ENCODE measurements at places on chromosomes 2 and 18.

GRCh38 chr2:11812466-11813248 lies 66.2 kb downstream of the LPIN1 start:
- no peak for DNase-seq

DNA sequence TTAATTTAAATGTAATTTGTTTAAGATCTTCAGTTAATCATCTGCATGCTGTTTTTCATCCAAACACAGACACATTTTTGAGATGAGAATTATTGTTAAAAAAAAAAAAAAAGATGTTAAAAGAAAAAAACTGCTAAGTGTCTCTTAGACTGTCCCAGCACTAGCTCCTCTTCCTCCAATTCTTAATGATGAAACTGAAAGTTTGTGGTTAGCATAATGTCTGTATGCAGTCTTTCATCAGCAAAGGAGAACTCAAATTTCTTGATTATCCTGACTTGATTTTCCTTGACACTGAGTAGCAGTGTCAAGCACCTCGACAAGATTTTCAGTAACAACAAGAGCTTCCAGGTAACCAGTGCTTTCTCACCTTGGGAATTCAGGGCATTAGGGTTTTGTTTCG lies 274.4 kb downstream of the LRRTM1 start:
- no peak for DNase-seq

DNA sequence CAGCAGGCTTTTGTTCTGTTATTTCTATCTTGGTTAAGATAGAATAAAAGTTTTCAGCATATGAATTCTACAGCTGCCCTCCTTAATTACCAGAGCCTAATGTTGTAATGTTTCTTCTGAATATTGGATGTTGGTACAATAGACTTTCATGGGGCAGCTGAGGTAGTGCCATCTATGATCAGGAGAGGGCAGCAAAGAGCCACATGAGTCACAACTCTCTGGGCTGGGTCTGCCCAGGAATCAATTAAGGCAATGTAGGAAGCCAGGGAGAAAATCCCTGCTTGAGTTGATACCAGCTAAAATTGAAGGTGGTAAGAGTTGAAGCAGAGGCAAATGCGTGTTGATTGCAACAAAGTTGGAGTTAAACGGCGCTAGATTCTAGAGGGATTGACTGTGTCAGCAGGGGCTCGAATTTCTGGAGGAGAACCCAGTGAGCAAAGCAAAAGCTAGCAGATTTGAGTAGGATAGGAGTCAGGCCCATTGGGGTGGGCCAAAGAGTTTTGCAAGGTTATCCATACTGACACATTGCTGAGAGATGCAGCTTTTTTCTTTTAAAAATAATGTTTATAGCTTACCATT lies 10.6 kb upstream of the MC5R start:
- DNase-seq, result peak; percentile 32

GRCh38 chr18:56570978-56571377 lies 67.4 kb downstream of the TXNL1 start:
- no peak for DNase-seq

GRCh38 chr2:39435741-39436591 lies 1.1 kb downstream of the MAP4K3 start:
- DNase-seq, result no peak

GRCh38 chr2:109364217-109364616 lies 235.2 kb downstream of the SH3RF3 start:
- no peak for DNase-seq

DNA sequence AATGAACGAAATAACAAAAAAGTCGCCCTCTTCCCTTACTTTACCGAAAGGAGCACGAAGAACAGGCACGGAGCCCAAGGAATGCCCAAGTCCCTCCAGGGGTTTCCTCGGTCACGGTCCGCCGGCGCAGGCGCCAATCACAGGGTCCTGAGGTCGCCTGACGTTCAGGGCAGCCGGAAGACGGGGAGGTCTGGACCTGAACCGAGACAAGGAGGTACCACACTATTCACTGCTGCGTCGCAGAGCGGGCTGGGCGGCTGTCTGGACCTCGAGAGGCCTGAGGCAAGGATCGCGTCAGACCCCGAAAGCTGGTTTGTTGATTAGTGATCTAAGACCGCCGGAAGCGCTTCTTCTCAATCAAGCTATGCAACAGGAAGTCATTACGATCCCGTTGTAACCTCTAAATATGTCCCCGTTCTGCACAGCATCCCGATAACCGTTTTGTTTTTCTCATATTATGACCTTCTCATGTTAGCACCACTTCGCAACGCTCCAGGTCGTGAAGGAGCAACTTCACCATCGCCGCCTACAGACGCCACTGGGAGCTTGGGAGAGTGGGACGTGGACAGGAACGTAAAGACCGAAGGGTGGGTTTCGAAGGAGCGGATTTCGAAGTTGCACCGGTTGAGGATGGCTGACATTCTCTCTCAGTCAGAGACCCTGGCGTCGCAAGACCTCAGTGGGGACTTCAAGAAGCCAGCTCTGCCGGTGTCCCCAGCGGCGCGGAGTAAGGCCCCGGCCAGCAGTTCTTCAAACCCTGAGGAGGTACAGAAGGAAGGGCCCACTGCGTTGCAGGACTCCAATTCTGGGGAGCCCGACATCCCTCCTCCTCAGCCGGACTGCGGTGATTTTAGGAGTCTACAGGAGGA lies at the start of the genes SLC4A1AP and SUPT7L:
SLC4A1AP (plus strand) TSS at position 605 of the 869 bp plus-strand sequence; CDS start at position 631, 26 bp downstream.
SUPT7L (minus strand) TSS at position 330 of the 869 bp plus-strand sequence. CDS start 1,422 bp downstream, outside the sequence.
- DNase-seq, result peak; percentile 74

- no peak for DNase-seq
Measured at GRCh38 chr2:27832396-27832795, 57.8 kb downstream of the RBKS start.

DNA sequence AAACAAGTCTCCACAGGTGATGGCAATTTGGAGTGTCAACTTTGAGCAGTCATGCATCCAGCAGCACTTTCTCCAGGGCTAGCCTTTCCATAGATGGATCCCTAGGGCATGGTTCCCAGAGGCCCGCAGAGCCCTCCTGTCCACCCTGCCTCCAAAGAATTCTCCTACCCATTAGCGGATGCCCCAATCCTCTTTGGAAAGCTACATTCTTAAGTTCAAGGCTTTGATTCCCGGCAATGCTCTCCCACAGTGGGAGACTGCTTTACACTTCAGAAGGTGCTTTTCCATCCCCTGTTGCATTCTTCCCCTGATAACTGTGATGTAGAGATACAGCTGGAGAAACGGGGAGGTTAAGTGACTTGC lies 61.3 kb downstream of the ACAA2 start:
- no peak for DNase-seq

- DNase-seq, result no peak
Measured at GRCh38 chr2:231655488-231655887, 52.8 kb upstream of the PTMA start.

DNA sequence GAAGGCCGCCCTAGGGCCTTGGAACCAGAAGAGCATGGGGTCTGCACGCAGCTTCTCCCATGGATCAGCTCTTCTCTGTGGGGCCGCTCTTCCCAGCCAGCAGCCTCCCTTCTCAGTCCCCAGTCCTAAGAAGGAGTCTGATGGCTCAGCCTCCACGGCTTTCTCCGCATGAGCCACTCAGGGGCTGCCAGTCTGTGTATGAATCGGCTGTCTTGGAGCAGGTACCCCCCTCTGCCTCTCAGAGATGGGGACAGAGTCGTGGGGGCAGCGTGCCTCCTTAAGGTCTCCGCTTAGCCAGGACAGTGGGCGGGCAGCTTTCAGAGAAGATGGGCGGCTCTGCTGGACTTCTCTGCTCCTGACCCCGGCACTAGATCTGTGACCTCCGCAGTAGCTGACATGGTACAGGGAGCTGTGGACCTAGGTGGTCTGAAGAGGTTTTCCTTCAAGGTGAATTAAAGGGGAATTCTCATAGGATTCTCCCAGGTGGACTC lies 21.6 kb downstream of the INPP5D start:
- no peak for DNase-seq

- DNase-seq, result no peak
Measured at GRCh38 chr2:24107-24506, 22.2 kb downstream of the FAM110C start.

GRCh38 chr18:21109936-21110712 lies 1.5 kb downstream of the ROCK1 start:
- peak; percentile 42 for DNase-seq

- no peak for DNase-seq
Measured at GRCh38 chr2:64342195-64343099, 111.5 kb upstream of the LGALSL start.

GRCh38 chr2:131488306-131489205 lies 3.6 kb downstream of the MZT2A start:
- DNase-seq, result no peak

- no peak for DNase-seq
Measured at GRCh38 chr2:241863536-241863954, 4.9 kb upstream of the PDCD1 start.

- DNase-seq, result no peak
Measured at GRCh38 chr2:189360861-189361260, 80.4 kb upstream of the WDR75 start.

GRCh38 chr18:49980896-49981295 lies 167.6 kb upstream of the ACAA2 start:
- DNase-seq, result no peak

- DNase-seq, result no peak
Measured at GRCh38 chr18:50232419-50232818, 33.9 kb downstream of the CFAP53 start.

DNA sequence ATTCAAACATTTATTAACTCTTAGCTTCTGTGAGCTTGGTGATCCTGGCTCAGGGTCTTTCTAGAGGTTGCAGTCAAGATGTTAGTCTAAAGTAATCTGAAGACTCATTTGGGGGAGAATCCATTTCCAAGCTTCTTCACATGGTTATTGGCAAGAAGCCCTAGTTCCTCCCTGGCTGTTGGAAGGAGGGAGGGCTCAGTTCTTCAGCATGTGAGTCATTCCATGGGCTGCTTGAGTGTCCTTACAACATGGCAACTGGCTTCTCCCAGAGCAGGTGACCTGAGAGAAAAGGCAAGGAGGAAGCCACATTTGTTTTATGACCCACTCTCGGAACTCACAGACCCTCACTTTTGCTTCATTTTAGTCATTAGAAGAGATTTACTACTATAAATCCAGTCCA lies 10.6 kb upstream of the C2orf74 start:
- no peak for DNase-seq

DNA sequence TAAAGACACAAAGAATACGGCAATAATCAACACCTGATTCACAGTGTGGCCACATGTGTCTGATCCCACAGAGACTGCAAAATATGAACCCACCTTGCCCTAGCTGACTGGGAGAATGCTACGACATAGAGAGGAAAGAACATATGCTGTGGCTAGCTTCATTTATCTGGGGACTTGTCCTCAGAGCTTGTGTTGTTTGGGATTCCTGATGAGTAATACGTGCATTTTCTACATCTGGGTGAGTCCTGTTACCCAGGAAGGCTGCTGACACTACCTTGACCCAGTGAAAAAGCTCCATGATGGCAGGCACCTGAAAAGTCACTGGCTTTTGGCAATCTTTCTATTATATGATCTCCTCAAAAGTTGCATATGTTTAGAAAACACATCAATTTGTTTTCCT lies 427.7 kb upstream of the LYPD1 start:
- no peak for DNase-seq

- DNase-seq, result no peak
Measured at GRCh38 chr2:237872178-237872887, 12.9 kb downstream of the RAMP1 start.

GRCh38 chr18:63575681-63576080 lies 11.5 kb upstream of the SERPINB13 start:
- DNase-seq, result no peak

- DNase-seq, result no peak
Measured at GRCh38 chr2:64376926-64377325, 77.0 kb upstream of the LGALSL start.

DNA sequence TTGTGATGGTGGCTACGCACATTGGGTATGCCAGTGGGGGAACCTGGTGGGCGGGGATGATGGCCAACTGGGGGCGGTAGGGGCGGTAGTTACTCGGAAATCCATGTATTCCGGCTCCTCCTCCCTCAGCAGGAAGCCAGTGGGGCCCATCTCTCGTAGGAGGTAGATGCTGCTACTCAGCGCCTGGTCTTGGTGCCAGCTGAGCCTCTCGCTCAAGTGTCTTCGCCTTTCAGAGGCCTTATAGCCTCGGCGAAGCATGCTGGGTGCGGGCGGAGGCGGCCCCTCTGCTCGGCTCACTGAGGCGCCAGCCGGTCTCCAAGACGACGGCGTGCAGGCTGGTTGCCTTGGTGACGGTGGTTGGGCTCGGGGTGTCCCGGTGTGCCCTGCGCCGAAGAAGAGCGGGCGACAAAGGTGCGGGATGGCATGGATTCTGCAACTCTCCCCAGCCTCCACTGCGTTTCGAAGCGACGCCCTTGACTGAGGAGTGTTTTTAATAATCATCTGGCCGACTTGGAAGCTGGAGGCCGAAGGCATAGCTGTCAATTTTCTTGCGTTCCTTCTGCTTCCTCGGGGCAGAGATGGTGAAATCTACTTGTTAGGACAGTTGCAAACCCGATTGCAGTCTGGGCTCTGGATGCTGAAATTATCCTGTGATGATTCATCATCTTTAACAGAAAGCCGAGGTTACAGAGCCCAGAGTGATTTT lies at the start of gene ZSWIM2:
ZSWIM2 (minus strand) TSS at position 298 of the 706 bp plus-strand sequence; CDS start at position 258, 40 bp downstream.
- DNase-seq, result peak; percentile 82

- no peak for DNase-seq
Measured at GRCh38 chr2:113225263-113226259, 51.8 kb downstream of the PSD4 start.

DNA sequence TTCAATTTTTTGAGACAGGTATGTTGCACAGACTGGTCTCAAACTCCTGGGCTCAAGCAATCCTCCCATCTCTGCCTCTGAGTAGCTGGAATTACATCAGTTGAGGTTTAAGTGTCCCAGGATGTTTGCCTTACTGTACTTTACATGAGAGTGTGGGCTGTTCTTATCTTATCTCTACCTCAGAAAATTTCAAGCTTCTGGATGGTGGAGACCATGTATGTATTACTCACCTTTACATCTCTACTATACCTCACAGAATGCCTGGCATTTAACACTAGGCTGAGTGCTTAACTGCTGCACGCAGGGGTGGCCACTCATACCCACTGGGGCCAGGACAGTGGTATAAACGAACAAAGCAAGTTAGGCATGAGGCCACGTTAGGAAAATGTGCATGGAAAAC lies 272.0 kb upstream of the RAB12 start:
- DNase-seq, result no peak

- DNase-seq, result no peak
Measured at GRCh38 chr2:26174691-26175465, 2.0 kb downstream of the GAREM2 start.

DNA sequence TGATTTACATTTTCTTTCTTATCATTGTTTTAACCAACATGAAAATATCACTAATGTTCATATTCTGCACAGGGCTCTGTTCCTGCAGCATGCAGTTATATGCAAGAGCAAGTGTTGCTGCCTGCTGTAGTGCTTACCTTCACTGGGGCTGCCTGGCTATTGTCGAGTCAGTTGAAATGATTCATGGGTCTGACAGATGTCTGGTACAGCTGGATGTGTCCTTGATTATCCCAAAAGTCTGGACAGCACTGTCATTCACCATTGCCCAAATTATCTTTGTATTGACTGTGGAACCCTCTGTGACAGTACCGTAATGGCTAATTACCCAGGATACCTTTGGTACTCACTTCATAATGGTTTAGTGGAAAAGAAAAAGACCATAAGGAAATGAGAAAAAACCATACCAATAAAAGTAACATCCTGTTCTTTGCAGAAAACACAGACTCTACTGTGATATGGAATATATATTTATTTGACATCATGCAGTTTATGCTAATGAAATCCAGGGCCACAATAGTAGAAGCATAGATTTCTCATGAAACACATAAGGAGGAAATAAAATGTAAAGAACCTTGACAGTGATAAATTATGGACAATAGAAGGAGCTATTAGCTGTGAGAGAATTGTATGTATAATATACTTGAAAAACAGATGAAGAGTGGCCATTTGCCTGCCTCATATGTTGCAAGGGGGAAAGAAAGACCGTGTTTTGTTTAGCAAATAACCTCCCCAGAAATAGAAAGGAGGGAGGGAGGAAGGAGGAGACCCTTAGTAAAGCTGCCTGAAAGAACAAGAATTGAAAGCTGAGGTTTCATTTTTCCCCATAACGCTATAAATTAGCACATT lies 249.8 kb upstream of the ATP5MC3 start:
- no peak for DNase-seq

GRCh38 chr2:224837558-224837957 lies 121.4 kb upstream of the CCDC195 start:
- DNase-seq, result no peak

All from SHP77 treated with DMSO at 0.1 percent for 48 hours (cell line).